ENCODE measurements at places on chromosomes 16 and 17.
A peak's percentile ranks its signal among the peaks of the same experiment; 100 is the strongest.

- no peak for DNase-seq
These were observed 16.5 kb downstream of the JUP start for GRCh38 chr17:41769985-41770384.

GRCh38 chr16:10541366-10541765 lies 39.0 kb downstream of the EMP2 start:
- no peak for DNase-seq

DNA sequence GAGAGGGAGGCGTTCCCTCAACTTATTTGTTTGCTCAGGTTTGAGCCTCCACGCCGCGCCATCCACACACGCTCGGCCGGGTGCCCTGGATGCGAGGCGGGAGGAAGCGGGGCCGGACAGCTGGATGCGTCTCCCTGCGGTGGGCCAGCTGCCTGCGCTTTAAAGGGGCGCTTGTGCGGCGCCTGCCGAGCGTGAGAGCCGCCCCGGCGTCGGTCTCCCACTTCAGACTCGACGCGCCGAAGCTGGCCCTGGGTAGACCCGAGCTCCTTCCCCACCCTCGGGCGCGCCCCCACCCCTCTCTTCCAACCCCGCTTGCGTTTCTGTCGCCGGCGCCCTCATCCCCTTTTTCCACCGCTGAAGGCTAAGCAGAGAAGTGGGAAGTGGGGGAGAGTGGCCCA lies 527 bp upstream of the CHAD start:
- DNase-seq, result peak; percentile 40

GRCh38 chr17:50185631-50186471 lies 15.6 kb downstream of the COL1A1 start:
- no peak for DNase-seq

- peak; percentile 16 for DNase-seq
These were observed 491 bp downstream of the TRAP1 start for GRCh38 chr16:3716831-3717234.

GRCh38 chr16:11032000-11032921 lies 87.9 kb downstream of the CLEC16A start:
- no peak for DNase-seq

DNA sequence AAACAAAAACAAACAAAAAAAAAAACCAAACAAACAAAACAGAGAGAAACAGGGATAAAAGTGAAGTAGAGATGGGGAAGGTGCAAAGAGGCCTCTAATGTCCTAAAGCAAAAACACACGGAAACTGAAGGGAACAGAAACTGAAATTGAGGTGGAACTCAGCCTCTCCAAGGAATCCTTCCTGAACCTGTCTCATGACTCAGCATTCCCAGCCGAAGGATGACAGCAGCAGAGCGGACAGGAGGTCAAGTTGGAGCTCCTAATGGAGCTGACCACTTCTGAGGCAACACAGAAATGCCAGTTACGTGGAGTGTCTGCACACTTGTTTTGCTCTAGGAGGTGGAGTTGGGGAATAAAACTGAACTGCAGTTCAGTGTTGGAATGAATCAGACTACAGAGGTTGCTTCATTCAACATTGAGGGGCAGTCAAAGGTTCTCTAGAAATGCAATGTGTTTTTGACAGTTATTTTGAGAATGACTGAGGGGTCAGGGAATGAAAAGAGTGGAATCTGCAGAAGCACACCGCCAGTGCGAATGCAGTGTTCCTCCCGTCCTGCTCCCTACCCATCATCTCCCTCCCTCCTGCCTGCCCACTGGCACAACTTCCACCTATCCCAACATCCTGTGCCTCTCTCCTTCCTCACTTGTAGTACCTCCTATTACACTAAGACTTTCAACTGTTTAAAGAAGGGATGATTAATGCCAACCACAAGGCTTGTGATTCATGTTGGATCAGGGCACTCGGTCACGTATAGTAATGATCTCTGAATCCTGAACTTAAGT lies 6.3 kb downstream of the UBE2O start:
- peak; percentile 71 for DNase-seq

DNA sequence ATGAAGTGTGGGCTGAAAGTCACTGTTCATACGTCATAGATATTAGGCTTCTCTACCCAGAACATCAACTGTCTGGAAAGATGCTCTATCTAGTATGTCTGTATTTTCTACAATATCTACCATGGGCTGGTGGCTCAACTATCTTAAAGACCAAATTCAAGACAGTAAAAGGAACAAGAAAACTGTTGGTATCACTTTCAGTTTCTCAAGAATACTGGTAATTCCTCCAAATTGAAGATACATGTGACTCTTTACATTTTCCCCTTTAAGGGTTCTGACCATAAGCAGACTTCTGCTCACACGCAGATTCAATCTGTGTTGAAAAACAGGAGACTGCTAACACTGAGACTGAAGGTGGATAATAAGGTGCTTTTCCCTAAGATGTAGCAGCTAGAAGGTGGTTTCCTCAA lies 24.2 kb downstream of the XPO6 start:
- no peak for DNase-seq

DNA sequence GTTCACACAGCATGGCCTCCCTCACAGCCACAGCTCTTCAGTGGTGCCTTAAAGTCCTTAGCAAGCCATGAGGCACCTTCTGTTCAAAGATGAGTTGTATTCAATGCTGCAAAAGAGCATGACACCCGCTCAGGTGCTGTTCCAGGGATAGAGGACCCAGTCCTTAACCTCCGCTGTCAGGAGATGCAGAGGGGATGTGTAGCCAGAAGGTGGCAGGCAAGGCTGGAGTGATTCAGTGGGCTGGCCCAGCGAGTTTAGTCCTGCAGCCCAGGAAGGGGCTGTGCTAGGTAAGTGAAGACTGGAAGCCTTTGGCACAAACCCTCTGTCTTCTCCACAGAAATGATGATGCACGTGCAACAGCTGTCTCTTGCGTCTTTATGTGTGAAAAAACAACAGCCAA lies 25.0 kb upstream of the ADAM11 start:
- no peak for DNase-seq

- no peak for DNase-seq
These were observed 15.4 kb upstream of the NUBP1 start for GRCh38 chr16:10728003-10728887.

DNA sequence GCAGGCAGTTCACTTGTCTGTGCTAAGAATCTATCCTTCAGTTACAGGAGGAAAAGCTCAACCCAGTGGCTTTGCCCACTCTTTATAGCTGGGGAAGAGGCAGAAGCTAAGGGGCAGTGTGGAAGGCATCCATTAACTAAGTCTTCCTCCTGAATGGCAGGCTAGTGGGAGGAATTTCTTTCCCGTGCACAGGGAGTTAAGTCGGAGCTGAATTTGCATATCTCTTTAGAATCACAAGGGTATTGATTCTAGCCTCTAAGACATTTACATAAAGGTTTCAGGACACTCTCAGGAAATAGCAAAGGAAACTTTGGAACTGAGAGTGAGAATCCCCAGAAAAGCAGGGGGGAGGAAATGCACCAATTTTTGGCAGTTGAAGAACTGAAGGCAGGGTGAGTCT lies 245.6 kb downstream of the CA10 start:
- no peak for DNase-seq

- DNase-seq, result no peak
These were observed 32.5 kb upstream of the PLCG2 start for GRCh38 chr16:81746566-81746965.

GRCh38 chr16:80894091-80894490 lies 89.7 kb upstream of the CDYL2 start:
- DNase-seq, result no peak

GRCh38 chr17:8120520-8121406 lies 2.4 kb upstream of the ALOXE3 start:
- DNase-seq, result peak; percentile 73

DNA sequence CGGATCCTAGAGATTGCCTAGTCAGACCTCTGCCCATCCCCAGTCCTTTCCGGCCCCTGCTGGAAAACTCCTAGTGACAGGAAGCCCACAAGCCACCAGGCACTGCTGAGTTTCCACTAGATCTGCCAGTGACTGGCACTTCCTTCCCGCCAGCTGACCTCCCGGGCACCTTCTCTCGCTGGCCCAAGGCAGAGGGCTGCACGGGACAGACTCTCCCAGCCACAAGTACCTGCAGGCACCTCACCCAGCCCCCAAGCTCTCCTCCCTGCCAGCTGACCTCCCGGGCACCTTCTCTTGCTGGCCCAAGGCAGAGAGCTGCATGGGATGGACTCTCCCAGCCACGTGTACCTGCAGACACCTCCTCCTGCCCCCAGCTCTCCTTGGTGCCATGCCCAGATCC lies 66.3 kb upstream of the DOC2B start:
- no peak for DNase-seq

- peak; percentile 40 for DNase-seq
These were observed 242.3 kb upstream of the TBX2 start for GRCh38 chr17:61157246-61157886.

GRCh38 chr17:38885728-38886642 lies 16.1 kb downstream of the LASP1 start:
- no peak for DNase-seq

DNA sequence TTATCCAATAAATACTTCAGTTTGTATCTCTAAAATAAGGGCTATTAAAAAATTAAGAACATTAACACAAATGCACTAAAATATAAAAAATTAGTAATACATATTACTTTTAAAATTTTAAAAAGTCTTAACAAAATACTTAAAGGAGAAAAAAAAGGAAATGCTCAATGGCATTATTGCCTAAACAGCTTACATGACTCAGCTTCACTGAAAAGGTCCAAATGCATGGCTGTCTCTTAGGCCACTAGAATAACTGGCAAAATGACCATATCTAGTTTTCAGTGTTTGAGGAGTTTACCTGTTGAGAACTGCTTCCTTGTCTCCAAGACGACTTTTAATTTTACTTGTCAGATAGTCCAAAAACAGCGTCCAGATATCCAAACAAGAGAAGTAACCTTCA lies 66.0 kb downstream of the XPO6 start:
- DNase-seq, result no peak

DNA sequence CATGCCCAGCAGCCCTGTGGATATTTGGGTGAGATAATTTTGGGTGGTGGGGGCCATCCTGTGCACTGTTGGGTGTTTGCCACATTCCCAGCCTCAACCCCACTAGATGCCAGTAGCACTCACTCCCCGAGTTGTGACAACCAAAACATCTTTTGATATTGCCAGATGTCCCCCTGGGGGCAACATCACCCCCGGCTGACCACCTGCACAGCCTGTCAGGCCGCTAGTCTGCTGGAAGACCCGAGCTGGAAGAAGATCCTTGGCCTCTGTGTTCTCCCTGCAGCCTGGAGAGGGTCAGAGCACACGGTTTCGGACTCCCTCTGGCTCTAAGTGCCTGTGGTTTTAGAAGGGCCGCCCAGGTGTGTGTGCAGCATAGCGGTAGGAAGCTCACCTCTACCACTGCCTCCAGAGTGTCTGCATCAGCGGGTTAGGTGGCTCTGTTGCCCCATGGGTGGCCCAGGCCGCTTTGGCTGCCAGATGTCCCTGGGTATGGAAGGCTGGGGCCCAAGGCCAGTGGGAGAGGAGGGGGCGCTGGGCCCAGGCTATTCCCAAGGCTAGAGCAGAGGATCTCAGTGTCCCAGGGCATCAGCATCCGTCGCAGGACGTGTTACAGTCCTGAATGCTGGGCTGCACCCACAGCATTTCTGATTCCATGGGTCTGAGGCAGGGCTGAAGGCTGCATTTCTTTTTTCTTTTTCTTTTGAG lies 195.8 kb upstream of the GSE1 start:
- no peak for DNase-seq

DNA sequence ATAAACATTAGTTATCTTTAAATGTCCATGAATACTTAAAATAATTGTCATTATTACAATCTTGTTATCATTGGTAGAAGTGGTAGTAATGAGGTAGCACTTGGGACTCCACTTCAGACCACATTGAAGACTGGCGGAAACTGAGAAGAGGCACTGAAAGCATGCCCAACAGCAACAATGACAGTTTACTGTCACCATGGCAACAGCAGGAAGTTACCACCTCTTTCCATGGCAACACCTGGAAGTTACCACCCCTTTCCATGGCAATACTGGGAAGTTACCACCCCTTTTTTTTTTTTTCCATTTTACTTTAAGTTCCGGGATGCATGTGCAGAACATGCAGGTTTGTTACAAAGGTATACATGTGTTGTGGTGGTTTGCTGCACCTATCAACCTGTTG lies 494.9 kb upstream of the RBFOX1 start:
- DNase-seq, result no peak

DNA sequence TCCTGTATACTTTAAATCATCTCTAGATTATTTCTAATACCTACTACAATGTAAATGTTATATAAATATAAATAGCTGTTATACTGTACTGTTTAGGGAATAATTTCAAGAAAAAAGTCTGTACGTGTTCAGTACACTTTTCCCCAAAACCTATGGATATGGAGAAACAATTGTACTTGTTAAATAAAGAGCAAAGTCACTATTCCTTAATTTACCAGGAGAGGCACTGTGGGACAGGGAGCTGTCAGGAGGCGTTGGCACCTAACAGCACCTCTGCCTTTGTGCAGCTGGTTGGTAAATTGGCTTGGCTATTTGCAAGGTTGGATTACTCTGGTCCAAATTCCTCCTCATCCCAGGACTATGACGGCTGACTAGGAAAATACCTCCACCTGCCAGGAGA lies 28.0 kb downstream of the CRHR1 start:
- no peak for DNase-seq

DNA sequence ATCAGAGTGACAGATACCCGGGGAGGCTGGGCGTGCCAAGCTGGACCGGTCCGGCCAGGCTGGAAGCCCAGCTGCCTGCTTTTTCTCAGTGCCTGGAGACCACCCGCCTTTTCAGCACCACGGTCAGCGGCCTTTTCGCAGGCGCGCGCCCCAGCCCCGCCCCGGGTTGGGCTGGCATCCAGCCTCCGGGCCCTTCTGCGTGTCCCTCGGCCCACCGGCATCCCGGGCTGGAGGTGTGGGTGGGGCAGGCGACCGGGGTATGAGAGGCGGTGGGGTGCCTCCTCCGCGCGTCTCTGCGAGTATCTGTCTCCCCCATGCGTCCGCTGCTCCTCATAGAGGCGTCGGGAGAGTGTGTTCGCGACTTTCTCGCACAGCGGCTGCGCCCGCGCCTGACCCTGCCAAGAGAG lies 102.5 kb downstream of the MRM1 start:
- peak; percentile 21 for DNase-seq

DNA sequence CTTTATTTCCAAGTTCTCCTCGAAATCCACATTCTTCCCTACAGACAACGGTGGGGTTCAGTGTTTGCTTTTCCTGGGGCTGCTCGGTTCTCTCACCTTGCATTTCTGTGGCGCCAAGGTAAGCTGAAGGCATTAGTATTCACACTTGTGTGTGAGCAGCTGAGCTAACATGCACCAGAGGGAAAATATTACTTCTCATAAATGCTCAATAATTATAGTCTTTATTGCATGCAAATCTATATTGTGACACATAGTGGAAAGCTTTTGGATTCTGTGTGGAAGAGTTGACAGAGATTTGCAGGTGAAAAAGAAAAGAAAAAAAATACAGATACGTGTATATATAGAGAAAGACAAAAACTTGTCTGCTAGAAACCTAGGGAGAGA lies 411.8 kb downstream of the MAF start:
- no peak for DNase-seq

- DNase-seq, result no peak
These were observed 60.1 kb downstream of the AIPL1 start for GRCh38 chr17:6374761-6375312.

- DNase-seq, result no peak
These were observed 18.0 kb downstream of the CTRB2 start for GRCh38 chr16:75188832-75189477.

- DNase-seq, result no peak
These were observed 17.5 kb downstream of the CIBAR2 start for GRCh38 chr16:85094812-85095211.

GRCh38 chr17:4879601-4880000 lies 19.7 kb upstream of the C17orf107 start:
- no peak for DNase-seq

All from hepatic stellate cell (primary cell).